ENCODE measurements at places on chromosomes 2 and 18. TPM values are rescaled to one million over a fixed set of nuclear protein-coding genes. Genes with fewer than 3 reads are reported as not detected.
A peak's percentile ranks its signal among the peaks of the same experiment; 100 is the strongest.

RSAD2 gene
- total RNA-seq = 0.09 TPM

ALLC gene
- total RNA-seq = not detected

FAM110C gene
- total RNA-seq = 8.3 TPM

MOCOS gene
- 69.1 TPM for total RNA-seq

LINC00305 gene
- not detected for total RNA-seq

DUSP19 gene
- total RNA-seq = 1.0 TPM

LIPG gene
- total RNA-seq = 57.8 TPM

RMDN2 gene
- total RNA-seq = 2.9 TPM

ANKRD30B gene
- total RNA-seq = not detected

FOXD4L1 gene
- total RNA-seq = 0.63 TPM

PIEZO2 gene
- 0.49 TPM for total RNA-seq

CRYGC gene
- not detected for total RNA-seq

- no peak for DNase-seq
Measured at GRCh38 chr2:1505031-1505441, 91.8 kb downstream of the TPO start.

GRCh38 chr18:45284174-45284573 is 331.1 kb upstream of the SLC14A2 start:
- DNase-seq = no peak

DNA sequence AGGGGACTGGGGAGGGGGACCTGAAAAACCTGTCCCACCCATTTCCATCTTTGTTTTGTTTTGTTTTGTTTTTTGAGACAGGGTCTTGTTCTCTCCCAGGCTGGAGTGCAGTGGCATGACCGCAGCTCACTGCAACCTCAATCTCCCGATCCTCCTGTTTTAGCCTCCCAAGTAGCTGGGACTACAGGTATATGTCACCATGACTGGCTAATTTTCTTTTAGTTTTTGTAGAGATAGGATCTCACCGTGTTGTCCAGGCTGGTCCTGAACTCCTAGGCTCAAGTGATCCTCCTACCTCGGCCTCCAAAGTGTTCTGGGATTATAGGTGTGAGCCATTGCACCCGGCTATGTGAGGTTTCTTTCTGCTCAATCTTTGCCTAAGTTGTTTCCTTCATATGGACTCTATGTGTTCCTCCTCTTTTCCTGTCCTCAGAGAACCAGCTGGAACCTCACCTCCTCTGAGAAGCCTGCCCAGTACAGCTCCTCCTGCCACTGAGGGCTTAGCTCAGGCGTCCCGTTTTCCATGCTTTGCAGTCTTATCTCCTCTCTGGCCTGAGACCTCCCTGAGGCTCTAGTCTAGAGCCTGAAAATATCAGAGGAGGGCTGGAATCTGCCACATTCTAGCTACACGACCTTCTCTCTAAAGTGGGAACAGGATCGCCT is 74.8 kb downstream of the HS1BP3 start:
- DNase-seq = no peak

DNA sequence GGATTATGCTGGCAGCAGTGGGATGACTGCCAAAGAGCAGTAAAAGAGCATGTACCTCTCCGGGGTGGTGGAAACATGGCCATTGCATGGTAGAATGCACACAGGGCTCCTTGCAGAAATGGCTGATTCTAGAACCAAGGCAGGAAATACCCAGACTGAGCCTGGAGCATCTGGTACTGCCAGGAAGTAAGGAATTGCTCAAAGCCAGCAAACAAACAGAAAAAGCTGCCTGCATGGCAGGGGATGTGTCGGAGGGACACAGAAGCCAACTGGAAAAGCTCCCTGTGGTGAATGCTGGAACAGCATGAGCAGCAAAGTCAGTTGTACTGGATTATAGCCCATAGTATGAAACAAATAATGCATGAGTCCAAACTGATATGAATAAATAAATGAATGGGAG is 78.0 kb upstream of the NFATC1 start:
- no peak for DNase-seq

DNA sequence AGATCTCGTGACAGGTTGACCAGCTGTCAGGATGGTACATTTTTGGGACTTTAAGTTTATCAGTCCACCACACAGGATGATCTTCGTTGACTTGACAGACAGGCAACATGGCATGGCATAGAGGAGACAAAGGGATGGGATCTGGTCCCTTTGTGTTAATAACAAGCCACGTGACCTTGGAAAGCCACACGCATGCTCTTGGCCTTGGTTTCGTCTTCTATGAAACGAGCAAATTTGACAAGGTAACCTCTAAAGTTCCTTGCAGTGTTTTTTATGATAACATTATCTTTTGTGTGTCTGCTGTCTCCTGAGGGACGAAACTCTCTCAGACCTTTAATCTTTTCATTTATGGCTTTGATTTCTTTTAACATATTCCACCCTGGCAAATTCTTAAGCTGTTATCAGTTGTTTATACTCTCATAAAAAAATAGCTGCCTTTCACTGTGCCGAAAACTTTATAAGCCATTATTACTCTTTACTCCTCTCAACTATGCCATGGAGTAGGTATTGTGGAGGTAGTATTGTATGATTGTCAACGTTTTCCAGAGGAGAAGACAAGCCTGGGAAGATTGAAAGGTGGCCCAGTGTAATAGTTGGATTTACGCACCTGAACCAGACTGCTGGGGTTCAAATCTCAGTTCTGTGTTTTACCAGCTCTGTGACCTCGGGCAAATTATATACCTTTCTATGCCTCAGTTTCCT is 81.3 kb downstream of the MYOM1 start:
- DNase-seq = no peak

DNA sequence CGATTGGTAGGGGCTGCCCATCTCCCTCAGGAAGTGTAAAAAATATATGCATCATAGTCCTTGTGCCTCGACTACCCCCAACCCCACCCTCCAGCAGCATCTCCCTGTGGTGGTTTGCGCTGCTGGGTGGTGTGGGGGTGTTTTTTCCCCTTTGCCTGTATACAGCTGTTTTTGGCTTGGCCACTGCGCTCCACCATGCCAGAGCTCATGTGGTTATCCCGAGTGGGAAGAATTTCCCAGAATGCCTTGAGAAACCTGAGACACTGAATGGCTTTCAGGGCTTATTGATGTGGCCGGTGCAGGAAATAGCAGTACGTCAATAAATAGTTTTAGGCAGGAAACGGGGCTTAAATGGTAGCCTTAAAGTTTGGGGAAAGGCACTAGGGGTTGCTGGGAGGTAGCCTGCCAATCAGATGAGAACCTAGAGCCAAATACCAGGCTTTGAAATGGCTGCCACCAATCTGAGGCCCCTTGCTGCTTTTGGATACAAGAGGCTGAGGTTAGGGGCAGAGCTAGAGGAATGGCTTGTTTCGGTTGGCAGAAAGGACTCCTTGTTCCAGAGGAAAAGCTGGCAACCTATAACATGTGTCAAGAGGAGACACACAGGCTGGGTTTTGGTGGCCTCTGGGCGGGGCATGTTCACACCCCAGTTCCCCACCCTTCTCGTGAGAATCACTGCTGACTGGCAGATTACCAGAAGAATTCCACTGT is 144.1 kb downstream of the SMAD7 start:
- peak; percentile 48 for DNase-seq

DNA sequence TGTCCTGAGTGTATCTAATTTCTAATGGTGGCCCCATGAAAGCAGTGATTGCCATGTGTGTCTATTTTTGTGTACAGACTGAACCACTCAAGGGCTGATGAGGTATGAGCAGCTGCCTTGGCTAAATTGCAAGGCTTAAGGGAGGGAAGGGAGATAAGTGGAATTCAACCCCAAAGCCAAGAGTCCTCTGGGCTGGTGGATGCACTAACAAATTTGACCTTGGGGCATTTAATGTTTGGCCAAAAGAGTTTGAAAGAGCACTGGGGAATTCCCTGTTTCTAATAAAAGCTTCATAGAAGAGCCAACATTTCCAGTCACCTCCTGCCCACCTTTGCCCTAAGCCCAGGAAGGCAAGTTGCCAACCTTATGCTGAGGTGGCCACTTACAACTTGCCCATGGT is 172.1 kb downstream of the SETBP1 start:
- no peak for DNase-seq

GRCh38 chr2:237486334-237486818 is 675 bp upstream of the MLPH start:
- DNase-seq = no peak

GRCh38 chr18:56748698-56749268 is 97.6 kb downstream of the WDR7 start:
- peak; percentile 43 for DNase-seq

- DNase-seq = peak; percentile 29
Measured at GRCh38 chr18:60809937-60810336, 437.4 kb upstream of the MC4R start.

- no peak for DNase-seq
Measured at GRCh38 chr2:17591846-17592245, 51.4 kb downstream of the VSNL1 start.

DNA sequence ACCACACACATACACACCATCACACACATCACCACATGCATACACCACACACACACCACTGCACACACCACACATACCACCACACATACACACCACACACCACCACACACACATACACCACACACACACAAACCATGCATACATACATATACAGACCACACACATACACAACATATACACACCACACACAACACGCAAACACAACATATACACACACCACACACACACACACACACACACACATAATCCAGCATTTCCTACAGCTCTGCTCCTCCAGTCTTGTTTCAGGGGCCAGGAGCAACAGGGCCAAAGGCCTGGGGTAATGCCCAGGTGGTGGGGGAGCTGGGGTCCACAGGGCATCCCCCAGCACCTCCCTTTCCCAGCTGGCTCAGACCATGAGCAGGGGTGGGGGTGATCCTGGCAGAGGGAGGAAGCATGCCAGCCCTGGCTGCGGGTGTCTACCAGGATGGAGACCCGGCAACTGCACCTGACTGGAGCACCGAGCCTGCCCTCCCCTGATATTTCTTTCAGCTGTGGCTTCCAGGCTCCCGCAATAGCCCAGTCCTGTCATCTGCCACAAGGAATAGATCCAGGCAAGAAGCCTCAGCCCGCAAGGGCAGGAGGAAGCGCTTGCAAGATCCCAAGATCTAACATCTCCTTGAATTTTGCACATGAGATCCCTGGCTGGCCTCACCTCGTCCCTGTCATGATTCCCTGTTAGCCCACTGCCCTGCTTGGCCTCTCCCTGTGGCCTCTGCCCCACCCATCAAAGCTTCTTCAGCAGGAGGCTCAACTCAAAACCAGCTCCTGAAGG is 196.9 kb downstream of the TNS1 start:
- DNase-seq = no peak

GRCh38 chr2:237231593-237231992 is 145.9 kb downstream of the COPS8 start:
- no peak for DNase-seq

DNA sequence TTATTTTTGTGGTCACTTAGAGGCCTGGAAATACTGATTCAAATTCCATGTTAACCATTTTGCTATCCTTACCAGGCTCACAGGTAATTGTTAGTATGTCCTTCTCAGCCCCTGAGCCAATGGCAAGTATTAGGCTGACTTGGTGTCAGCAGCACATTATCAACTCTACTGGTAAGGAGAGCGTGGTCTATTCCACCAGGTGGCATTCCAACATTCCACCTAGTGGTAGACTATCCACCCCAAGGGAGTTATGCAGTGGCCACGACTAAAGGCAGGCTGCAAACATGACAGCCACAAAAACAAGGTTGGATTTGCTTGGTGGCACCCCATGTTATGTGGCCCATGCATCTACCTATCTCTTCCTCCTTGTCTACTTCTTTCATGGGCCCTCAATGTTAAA is 31.8 kb upstream of the GCC2 start:
- DNase-seq = peak; percentile 42

DNA sequence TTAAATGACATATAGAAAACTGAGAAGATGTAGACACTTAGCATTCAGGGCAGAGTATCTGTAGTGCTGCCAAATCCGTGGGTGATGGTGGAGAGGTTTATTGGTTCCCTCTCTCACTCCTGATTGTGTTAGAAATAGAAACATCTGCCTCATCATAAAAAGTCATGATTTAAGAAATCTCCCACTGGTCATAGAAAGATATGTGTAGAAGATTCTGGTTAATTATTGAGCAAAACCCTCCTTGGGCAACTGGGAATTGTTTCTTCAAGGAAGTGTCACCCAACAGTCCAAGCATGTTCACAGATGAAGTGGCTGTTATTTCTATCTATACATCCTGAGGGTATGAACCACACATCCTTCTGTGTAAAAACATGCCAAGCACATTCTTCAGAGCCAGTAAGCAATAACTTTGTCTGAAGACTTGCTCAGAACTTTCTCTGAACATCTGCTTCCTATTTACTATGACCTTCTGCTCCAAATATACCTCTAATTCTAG is 33.6 kb upstream of the CHRNA1 start:
- DNase-seq = no peak

GRCh38 chr2:214156971-214157370 is 253.9 kb upstream of the VWC2L start:
- DNase-seq = no peak

GRCh38 chr2:176613323-176613987 is 344.2 kb downstream of the MTX2 start:
- peak; percentile 23 for DNase-seq

DNA sequence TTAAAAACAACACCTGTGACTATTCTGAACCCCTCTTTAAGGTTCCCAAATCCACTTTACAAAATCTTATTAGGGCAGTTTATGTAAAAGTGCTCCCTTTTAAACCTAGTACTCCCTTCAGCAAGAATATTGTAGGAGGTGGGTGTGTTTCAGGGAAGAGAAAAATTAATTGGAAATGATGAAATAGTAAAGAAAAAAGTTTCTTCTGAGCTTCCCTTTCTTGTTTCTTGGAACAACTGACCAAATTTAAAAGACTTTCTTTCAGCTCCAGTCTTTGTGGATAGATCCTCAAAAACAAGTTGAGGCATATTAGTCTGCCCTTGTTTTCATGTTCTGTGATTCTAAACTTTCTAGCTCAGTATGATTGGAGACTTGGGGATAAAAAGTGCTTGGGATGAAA is 3.0 kb downstream of the VWA3B start:
- no peak for DNase-seq

GRCh38 chr18:48136827-48137373 is 206.4 kb upstream of the SMAD2 start:
- DNase-seq = no peak

GRCh38 chr2:240569998-240570530 is 1.8 kb downstream of the RNPEPL1 start:
- no peak for DNase-seq

DNA sequence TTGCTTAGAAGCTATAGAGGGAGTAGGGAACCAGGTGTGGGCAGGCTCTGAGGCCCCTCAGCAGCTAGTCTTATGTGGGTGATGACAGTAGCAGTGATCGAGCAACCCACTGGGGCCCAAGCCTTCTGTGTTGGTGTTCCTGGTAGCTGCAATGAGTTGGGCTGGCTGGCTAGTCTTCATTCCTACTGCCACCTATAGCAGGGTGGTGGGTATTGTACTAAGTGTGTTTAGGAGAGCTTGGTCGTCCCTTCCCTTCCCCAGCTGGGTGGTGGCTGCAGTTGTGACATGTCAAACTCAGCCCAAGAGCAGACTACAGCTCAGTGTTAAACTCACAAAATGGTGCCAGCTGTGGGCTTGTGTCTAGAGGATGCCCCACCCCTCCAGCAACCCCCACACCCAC is 486.1 kb upstream of the UBE2E3 start:
- DNase-seq = no peak

- no peak for DNase-seq
Measured at GRCh38 chr18:22668496-22668895, 250.8 kb upstream of the CTAGE1 start.

- no peak for DNase-seq
Measured at GRCh38 chr2:171505374-171505773, 16.9 kb upstream of the CYBRD1 start.

GRCh38 chr2:16361261-16361995 is 304.2 kb downstream of the CYRIA start:
- no peak for DNase-seq

- DNase-seq = peak; percentile 31
Measured at GRCh38 chr18:39448942-39449341, 1883.3 kb upstream of the CELF4 start.

All from MCF 10A (cell line).